Gastroesophageal sphincter (tissue), 4 donors: ENCODE measurements at places on chromosomes 12 and 14. TPM values are rescaled to one million over a fixed set of nuclear protein-coding genes. Genes with fewer than 3 reads are reported as not detected.

The PIWIL1 gene
- not detected for total RNA-seq

The SOX5 gene
- 29.7 TPM for total RNA-seq

The PTCSC3 gene
- not detected for total RNA-seq

The SMIM41 gene
- 4.9 TPM for total RNA-seq

The ERBB3 gene
- total RNA-seq, result 41.1 TPM

The TMEM117 gene
- total RNA-seq, result 10.5 TPM

The TSHR gene
- total RNA-seq, result 0.08 TPM

The OAS2 gene
- 6.5 TPM for total RNA-seq

The NRXN3 gene
- 192 TPM for total RNA-seq

The KLRK1 gene
- 1.1 TPM for total RNA-seq

The TAS2R19 gene
- total RNA-seq, result 1.9 TPM

The OR10G2 gene
- total RNA-seq, result not detected

The DEGS2 gene
- total RNA-seq, result 0.47 TPM

The CD163L1 gene
- 0.93 TPM for total RNA-seq

The SLC25A3 gene
- 636 TPM for total RNA-seq

The RBP5 gene
- total RNA-seq, result not detected

The NAA30 gene
- 17.8 TPM for total RNA-seq

The CCDC198 gene
- not detected for total RNA-seq

The ART4 gene
- 0.13 TPM for total RNA-seq

The CLEC2A gene
- not detected for total RNA-seq

The FGD4 gene
- total RNA-seq, result 39.2 TPM

The WNT1 gene
- not detected for total RNA-seq

The C12orf50 gene
- total RNA-seq, result not detected

GRCh38 chr12:95497031-95497430 lies 23.1 kb downstream of the METAP2 start:
- no peak for ATAC-seq

GRCh38 chr12:48128800-48129199 lies 9.6 kb downstream of the PFKM start:
- ATAC-seq, result no peak

- ATAC-seq, result no peak
Observed at GRCh38 chr12:82027612-82028011, 268.5 kb upstream of the PPFIA2 start.

GRCh38 chr12:92421042-92421441 lies 275.4 kb upstream of the BTG1 start:
- no peak for ATAC-seq

DNA sequence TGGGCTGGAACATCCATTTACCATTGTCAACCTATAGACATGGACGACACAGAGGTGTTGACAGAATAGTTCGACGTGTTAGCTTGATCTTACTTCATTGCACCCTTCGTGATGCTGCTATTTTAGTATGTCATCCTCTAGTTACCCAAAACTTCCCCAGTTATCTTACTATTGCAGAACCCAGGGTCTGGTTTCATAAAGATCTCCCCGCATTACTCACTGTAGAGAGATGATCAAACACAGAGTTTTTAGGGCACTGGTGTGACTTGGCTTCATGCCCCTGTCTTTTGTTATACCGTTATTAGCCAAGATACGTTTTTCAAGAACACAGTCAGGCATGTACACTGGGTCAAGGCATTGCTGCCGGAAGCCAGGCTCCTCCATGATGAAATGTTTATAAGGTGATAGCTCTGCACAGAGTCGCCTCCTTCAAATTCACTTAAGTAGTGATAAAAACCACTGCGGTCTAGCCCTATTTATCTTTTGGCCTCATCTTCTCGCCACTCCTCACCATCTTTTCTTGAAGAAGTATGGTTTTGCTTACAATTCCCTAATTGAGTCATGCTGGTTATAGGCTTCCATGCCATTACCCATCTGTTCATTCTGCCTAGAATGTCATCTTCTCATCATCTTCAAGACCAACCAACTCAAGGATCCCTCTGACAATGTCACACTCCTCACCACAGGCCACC lies 1127.9 kb downstream of the VRK1 start:
- ATAC-seq, result no peak

DNA sequence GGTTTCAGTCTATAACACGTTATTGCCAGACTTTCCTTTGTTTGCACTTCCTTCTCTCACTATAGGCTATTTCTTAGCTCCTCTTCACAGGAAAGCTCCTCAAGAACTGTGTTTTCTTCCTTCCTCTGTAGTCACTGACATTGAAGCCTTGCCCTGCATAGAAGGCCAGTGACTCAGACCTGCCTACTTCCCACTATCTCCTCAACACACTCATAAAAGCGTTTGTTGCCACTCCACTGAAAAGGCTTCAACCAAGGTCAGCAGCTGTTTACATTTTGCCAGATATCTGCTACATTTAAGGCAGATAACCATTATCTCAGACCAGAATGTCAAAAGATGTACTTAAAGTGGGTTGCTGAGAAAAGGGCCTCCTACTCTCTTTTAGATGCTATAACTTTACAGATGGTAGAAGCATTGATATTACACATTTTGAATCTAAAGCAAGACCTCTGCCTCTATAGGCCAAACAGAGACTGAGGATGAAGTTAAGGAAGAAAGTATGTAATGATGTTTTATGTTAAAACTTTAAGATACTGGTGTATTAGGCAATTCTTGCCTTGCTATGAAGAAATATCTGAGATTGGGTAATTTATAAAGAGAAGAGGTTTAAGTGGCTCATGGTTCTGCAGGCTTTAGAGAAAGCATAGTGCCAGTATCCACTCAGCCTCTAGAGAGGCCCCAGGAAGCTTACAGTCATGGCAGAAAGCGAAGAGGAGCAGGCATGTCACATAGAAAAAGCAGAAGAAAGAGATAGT lies 233.3 kb upstream of the FLRT2 start:
- ATAC-seq, result no peak

- ATAC-seq, result no peak
Observed at GRCh38 chr12:50197297-50197727, 30.1 kb upstream of the CERS5 start.

DNA sequence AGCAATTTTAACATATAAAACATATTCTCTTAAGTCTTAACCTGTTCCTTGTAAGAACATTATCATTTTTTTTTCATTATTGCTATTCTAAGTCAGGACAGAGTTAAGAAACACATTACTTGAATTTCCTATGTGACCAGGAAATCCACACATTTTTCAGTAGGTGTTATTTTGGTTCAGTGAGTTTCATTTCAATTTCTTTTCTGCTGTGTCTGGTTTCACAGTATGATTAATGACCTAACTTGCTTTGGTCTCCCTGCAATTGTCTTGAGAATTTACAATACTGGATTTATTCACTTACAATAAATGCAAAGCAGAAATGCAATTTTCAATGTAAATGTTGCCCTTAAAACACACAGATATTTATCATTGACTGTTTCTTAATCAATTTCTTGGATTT lies 396.9 kb upstream of the TMTC1 start:
- ATAC-seq, result no peak

- ATAC-seq, result no peak
Observed at GRCh38 chr12:123617144-123617543, 15.2 kb downstream of the DDX55 start.

- peak; percentile 75 for ATAC-seq
Observed at GRCh38 chr14:73741386-73741875, 27.2 kb upstream of the PNMA1 start.

DNA sequence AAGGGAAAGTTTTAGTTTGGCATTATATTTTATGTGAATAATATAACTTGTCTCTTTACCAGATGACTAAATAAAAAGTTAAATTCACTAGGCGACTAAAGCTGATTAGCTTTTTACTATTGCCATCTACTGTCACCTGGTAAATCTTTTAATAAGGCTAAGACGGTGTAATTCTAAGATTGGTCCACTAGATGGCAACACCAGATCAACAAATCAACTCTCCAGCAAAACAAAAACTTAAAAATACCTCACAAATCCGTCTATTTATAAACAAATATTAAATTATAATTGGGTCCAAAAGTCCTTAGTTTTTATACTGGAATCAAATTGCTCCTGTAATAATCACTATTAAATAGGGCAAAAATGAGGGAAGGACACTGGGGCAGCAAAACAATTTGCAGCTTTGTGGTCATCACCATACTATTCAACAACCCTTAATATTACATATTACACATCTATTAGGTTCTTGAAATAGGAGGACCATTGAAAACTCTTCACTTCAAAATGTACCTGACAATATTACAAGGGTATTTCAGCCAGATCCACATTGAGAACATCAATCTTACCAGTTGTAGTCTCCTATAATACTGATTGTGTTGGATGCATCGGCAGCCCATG lies 47.9 kb downstream of the GALC start:
- ATAC-seq, result no peak

DNA sequence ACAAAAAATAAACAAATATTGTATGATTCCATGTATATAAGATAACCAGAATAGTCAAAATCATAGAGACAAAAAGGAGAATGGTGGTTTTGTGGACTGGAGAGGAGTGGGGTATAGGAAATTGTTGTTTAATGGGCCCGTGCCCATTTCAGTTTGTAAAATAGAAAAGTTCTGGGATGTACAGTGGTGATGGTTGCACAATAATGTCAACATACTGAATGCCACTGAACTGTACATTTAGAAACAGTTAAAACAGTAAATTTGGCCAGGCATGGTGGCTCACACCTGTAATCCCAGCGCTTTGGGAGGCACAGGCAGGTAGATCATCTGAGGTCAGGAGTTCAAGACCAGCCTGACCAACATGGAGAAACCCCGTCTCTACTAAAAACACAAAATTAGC lies 40.1 kb downstream of the NUMB start:
- no peak for ATAC-seq

DNA sequence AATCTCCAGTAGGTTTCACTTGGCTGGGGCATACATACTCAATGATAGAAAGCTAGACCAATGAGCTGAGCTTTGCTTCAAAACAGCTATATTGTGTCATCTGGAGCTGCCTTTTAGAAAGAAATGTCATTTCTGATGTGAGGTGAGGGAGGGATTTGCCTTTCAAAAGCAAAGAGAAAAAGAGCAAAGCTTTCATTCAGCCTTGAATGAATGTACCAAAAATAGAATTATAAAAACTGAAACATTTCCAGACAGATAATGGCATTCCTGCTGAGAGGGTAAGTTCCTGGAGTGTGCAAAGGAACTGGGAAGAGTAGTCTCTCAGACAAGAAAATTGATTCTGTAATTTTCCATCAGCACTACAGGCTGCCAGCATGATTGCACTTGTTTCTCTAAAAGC lies 710.0 kb downstream of the LRFN5 start:
- ATAC-seq, result no peak

DNA sequence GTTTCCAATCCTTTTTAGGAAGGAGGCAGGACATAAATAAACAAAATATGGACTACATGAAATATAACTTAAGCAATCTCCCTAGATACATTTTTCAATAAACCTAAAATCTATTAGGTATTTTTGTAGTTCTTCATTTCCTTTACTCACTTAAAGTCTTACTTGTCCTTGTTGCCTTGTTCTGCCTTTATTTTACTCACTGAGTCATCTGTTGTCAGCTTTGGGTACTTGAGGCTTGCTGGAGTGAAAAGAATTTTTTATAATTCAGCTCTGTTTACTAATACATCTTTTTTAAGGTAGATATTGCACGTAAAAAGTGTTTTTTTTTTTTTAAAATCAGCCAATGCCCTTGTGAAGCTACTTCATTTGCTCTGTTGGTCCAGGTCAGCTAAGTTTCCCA lies 216.2 kb downstream of the PELI2 start:
- ATAC-seq, result no peak

- ATAC-seq, result no peak
Observed at GRCh38 chr14:68670359-68670715, 122.5 kb downstream of the ZFP36L1 start.

DNA sequence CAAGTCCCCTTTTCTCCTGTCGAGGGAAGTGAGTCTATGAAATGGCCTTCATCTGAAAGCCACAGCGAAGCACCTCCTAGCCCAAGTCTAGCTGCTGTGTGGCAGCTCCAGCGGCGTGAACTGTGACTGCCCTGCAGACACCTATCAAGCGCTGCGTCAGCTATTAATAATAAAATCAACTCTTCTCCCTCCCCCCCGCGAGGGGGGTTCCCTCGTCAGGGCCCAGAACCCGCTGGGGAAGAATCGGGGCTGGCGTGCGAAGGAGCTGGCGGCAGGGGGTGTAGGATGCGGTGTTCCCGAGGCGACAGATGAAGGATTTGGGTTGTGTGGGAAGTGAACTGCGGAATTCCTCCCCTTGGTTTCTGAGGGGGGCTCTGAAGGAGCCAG lies 662 bp upstream of the ATP2A2 start:
- peak; percentile 2 for ATAC-seq

GRCh38 chr12:117060929-117061305 lies 38.3 kb downstream of the TESC start:
- no peak for ATAC-seq

GRCh38 chr12:58695263-58695662 lies 225.0 kb downstream of the LRIG3 start:
- ATAC-seq, result no peak

DNA sequence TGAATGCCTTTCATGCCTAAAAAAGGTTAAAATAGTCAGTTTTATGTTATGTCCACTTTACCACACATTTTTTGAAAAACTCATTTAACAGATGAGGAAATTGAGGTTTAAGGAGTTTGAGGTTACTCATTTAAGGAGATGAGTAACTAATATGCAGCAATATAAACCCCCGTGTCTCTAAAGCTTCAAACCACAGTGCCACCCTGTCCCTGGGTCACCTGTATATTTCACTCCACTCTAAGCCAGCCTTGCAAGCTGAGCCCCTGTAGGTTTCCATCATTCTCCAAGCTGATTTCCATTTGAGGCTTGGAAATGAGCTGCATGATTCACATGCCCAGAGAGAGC lies 64.4 kb downstream of the NUAK1 start:
- no peak for ATAC-seq

- no peak for ATAC-seq
Observed at GRCh38 chr12:77236066-77236465, 170.7 kb upstream of the E2F7 start.

- no peak for ATAC-seq
Observed at GRCh38 chr12:104650541-104650940, 193.8 kb downstream of the CHST11 start.

GRCh38 chr12:96208801-96209549 lies 14.8 kb downstream of the ELK3 start:
- peak; percentile 50 for ATAC-seq

- no peak for ATAC-seq
Observed at GRCh38 chr14:90198541-90199060, 57.8 kb upstream of the PSMC1 start.

- ATAC-seq, result no peak
Observed at GRCh38 chr12:1922075-1922709, 3.7 kb upstream of the CACNA2D4 start.

DNA sequence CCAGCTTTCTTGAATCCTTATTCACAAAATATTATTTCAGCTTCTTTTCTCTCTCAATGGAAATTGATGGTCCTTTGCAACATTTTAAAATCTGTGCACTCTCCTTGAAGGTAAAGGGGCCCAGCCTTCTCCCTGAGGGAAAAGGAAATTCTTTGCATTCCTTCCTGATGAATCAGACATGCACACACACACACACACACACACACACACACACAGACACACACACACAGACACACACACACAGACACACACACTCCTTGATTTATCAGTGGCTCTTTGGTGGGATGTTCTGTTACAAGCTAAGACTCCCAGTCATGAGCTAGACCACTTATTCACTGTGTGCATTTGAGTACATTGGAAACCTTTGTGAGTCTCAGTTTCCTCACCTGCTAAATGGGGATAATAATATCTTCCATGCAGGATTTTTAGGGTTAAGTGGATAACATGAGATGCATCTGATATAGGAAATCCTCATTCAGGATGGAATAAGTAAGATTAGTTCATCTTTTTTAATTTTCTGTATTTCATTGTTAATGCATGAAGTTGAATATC lies 45.1 kb upstream of the HMGA2 start:
- no peak for ATAC-seq
